ENCODE measurements at places on chromosomes 5 and 9.

DNA sequence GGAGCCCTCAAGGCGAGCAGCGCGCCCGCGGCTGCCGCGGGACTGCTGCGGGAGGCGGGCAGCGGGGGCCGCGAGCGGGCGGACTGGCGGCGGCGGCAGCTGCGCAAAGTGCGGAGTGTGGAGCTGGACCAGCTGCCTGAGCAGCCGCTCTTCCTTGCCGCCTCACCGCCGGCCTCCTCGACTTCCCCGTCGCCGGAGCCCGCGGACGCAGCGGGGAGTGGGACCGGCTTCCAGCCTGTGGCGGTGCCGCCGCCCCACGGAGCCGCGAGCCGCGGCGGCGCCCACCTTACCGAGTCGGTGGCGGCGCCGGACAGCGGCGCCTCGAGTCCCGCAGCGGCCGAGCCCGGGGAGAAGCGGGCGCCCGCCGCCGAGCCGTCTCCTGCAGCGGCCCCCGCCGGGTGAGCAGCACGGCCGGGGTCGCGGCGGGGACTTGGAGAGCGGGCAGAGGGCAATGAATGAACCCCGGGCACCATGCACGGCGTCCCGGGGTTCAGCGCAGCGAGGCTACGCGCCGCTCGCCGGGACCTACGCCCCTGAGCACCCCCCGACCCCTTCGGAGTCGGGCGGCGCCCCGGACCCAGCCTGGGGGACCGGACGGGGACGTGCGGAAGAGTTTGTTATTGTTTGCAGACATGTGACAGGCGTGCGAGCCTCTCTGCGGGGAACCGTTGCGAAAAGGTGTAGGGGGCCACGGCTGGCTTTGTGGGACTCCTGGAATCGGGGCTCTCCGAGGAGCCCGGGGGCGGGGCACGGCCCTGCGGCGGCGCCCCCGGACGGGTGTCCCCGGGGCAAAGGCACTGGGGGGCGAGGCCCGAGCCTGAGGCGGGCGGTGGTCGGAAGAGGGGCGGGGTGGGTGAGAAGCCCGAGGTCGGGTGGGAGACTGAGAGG is 553 bp downstream of the MAP3K1 start:
- no peak for DNase-seq

DNA sequence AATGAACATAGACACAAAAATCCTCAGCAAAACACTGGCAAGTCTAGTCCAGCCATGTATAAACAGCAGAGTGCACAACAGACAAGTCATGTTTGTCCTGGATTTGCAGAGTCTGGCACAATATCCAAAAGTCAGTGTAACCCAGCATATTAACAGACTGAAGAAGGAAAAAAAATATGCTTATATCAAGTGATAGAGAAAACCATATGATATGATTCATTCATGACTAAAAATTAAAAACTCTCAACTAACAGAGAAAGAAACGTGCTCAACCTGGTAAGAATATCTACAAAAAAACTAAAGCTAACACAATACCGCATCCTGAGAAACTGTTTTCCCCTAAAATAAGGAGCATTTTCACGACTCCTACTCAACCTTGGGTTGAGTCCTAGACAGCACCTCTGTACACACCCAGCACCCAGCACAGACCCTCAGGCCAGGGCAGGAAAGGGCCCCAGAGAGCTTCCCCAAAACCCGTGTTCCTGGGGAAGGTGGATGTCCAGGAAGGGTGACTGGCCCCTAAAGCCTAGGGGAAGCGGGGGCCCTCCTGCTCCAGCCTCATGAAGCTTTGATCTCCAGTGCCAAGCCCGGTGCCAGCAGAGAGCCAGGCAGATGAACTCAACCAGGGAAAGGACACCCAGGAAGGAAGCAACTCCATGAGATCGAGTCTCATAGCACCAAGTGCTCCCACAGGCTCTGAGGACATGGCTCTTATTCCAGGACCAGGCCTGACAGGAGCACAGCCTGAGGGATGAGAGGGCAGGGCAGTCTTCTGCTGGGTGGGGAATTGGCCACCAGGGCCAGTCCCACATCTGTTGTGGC is 38.9 kb downstream of the ADAMTS2 start:
- DNase-seq, result no peak

GRCh38 chr5:152084476-152084875 is 159.8 kb upstream of the GLRA1 start:
- no peak for DNase-seq

DNA sequence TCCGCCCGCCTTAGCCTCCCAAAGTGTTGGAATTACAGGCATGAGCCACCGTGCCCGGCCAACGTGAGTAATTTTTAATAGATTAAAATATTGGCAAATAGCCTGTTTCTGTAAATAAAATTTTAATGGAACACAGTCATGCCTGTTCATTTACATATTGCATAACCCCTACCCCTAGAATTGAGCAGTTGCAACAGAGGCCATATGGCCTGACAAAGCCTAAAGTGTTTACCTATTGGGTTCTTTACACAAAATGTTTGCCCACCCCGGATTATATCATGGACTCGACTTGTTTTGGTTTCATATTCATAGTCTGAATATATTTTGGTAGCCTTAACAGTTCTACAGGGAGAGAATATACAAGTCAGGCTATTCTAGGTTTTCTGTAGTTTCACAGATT is 5.3 kb downstream of the NSA2 start:
- DNase-seq, result no peak

- DNase-seq, result no peak
These were observed 36.2 kb upstream of the SLC6A3 start for GRCh38 chr5:1481266-1481958.

DNA sequence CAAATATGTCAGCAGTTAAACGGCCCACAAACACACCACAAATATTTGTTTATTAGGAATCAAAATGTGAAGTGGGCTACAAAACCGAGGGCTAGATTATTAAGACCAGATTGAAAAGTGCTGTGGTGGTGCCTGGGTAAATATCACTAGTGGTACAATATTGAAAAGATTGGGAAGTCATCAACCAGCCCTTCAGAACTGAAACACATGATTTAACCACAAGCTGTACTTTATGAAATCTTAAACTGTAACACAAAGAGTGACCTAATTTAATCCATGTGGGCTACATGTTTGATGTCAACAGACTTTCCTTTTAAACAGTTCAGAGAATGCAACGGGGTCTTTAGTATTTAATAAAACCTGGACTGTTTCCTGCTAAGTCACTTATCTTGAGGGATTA is 182.3 kb downstream of the SPATA31D1 start:
- DNase-seq, result no peak

GRCh38 chr9:20112205-20112783 is 323.5 kb upstream of the SLC24A2 start:
- no peak for DNase-seq
